ENCODE measurements at places on chromosomes 16 and 17.

GRCh38 chr17:82384730-82385481 is 13.3 kb downstream of the UTS2R start:
- DNase-seq: no peak

GRCh38 chr16:86545954-86546637 is 8.9 kb downstream of the MTHFSD start:
- DNase-seq: no peak

DNA sequence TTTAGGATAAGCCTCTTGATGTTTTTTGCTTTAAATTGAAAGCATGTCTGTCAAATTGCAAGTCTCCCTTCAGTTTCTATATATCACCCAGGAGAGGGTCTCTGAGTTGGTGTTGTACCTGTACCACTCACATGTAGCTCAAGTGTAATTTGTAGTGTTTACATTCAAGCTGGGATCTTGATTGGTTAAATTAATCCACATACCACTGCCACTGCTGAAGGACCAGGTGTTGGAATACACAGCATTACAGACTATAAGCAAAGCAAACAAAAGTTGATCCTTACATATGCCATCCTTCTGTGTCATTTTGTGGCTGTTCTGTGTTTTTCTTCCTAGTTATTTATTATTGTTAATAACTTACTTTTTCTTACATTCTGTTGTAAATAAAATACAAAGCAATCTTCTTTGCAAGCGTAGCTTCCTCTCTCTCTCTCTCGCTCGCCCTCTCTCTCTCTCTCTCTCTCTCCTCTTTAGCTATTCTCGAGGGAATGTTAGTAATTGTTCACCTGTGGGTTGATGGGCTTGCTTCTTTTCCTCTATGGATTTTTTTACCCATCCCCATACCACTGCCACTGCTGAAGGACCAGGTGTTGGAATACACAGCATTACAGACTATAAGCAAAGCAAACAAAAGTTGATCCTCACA is 20.8 kb upstream of the NOL11 start:
- no peak for DNase-seq

GRCh38 chr17:37088459-37088858 is 139.7 kb downstream of the AATF start:
- DNase-seq: no peak

GRCh38 chr16:1859650-1860049 is 12.3 kb downstream of the MEIOB start:
- DNase-seq: no peak

DNA sequence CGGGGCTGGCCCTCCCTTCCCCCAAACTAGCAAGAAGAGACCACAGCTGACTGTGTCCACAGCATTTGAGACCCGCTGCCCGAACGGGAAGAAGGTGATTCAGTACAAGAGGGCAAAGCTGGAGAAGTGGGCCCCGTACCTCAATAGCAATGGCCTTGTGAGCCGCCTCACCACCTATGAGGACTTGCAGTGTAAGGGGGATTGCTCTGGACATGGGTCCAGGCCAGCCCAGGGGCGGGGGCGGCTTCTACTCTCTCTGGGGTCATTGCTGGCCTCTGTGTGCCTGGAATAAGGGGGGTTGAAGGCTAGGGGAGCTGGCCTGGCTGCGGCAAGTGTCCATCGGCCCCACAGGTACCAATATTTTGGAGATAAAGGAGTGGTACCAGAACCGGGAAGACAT is 12.9 kb upstream of the KATNB1 start:
- no peak for DNase-seq

DNA sequence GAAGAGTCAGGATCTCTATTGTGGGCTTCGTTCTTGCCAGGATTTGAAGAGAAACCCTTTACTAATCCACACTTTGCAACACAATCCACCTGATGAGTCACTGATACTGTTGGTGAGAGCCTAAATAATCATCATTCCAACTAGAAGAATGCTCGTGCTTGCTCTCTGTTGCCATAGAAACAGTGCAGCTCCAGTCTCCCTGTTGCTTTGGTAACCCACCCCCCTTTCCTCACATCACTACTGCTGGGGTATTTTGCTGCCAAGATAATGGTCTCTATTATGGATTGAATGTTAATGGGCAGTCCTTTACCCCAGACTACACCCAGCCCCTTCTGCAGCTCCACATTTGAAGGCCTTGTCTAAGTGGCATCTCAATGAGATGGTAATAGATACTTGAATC is 190.4 kb downstream of the ABCC12 start:
- peak; percentile 65 for DNase-seq

DNA sequence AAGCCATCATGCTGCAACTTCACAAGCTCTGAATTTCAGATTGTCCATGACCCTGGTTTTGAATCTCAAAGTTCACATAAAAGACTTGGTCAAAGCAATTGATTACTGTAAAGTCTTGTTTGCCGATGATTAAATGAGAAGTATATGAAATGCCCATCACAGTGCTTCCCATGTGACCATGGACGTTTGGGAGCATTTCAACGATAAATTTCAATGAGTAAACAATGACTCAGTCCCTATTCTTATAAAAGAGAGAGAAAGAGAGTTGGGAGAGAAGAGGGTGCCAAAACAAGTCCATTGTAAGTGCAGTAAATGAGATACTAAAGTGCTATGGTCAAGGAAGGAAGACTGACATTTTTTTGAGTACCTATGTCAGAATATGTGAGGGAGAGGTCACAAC is 276.9 kb downstream of the SOX9 start:
- DNase-seq: no peak

GRCh38 chr17:58611331-58611730 is 80.5 kb downstream of the TEX14 start:
- DNase-seq: no peak

- no peak for DNase-seq
These were observed 6.7 kb downstream of the ZNF423 start for GRCh38 chr16:49849037-49849753.

DNA sequence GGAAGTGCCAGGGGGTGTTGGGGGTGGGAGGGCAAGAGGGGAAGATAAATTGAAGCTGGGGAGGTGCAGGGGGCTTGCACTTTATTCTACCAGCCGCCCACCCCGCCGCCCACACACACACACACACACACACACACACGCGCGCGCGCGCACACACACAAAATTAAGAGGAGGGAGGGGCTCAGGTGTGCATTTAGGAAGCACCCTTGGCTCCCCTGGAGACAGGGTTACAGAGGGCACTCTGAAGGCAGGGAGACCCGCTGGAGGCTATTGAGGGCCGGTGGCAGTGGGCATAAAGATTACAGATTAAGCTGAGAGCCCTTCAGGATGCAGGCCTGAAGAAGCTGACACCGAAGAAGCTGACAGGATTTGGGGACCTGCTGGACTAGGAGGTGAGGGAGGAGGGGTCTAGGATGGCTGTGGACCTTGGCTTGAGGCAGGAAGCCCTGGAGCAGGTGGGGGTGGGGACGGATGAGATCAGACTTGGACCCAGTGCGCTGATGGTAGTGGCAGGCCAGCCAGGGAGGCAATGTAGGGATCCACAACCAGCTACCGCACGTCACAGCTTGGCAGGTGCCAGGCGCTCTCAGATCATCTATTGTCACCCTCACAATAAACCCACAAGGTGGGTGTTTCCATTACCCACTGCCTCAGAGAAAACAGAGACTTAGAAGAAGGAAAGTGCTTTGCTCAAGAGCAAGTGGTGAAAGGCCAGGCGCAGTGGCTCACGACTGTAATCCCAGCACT is 772 bp upstream of the SAMD14 start:
- peak; percentile 37 for DNase-seq

DNA sequence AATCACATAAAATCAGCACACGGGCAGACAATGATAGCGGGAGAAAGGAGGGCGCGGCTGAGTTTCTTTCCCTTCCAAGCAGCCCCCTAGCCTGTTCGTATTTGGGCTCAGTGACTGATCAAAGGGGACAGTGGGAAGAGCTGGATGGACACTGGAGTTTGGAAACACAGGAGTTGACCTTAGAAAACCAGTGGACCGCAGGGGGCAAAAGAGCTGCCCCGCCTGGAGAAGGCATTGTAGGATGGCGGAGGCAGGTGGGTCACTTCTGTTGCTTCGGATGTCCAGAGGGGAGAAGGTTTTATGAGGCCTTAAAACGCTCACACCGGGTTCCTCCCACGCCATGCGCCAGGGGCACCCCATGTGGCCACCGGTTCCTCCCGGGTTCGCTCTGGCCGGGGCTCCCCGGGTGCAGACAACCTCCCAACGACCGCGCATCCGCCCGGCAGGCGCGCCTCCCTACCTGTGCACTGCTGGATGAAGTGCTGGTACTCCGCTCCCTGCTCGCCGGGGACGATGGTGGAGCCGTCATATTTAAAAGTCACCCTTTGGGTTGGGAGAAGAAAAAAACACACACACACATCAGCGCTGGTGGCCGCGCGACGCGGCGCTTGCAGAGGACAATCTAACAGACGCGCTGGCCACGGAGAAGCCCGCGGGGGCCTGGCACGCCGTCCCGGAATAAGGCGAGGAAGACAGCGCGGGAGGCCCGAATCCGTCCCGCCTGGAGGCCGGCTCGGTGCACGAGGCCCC is 662 bp downstream of the COTL1 start:
- DNase-seq: peak; percentile 30

DNA sequence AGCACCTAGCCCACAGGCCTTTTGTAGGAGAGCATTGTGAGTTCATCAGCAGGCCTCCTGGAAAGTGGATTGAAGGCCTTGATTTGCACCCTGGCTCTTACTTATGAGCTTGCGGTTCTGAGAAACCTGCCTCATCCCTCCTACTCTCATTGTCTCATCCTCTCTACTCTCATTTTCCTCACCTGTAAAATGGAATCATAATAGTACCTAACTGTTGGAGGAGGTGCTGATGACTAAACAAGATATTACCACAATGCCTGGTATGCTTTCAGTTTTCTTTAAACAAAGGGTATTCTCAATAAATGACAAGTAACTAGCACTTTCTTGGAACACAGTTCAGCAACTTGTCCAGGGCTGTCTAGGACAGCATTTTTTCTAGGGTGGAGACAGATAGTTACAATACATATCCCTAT is 243.1 kb upstream of the MAF start:
- no peak for DNase-seq

GRCh38 chr16:11632455-11632939 is 35.8 kb upstream of the SNN start:
- peak; percentile 61 for DNase-seq

GRCh38 chr17:18041776-18042175 is 2.6 kb downstream of the GID4 start:
- no peak for DNase-seq

GRCh38 chr17:10295728-10296343 is 77.0 kb downstream of the MYH13 start:
- DNase-seq: peak; percentile 78

DNA sequence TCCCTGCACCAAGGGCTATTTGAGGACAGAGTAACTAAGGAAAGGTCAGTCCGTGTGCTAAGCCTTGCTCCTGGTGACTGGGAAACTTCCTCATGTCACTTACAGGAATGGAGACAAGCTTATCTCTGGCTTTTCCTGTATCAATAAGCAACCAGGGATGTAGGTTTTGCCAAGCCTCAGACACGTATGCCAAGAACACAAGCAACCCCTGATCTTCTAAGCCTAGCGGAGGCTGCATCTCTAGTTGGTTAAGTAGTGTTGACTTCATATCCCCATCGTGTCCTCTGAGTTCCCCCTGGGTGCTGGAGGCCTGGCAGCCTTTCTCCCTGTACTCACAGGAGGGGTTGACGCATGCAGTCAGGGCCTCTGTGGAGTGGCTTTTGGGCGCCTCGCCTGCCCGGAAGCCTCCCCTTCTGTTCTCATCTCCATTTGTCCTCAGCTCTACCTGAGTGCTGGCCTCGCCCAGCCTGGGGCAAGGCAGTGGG is 1.4 kb upstream of the C1QTNF1 start:
- no peak for DNase-seq

DNA sequence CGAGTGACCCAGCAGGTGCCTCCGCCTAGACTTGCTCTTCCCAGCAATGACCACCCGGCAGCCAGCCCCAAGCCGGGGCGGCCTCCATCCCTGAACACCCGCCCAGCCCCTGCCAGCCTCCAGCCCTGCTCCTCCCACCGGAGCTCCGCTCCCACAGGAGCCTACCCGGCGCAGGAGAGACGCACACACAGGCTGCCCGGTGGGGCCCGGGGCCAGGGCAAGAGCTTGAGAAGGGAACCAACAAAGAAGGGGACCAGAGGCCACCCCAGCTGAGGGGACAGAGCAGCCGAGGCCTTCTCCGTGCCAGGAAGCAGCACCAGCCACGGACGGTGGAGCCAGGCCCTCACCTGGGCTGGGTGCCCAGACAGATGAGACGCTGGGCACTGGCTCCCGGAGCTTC is 13.8 kb downstream of the PKD1 start:
- no peak for DNase-seq

- peak; percentile 44 for DNase-seq
These were observed 379.2 kb upstream of the ZFHX3 start for GRCh38 chr16:73427164-73427563.

Data from neural progenitor cell (in vitro differentiated cells).